Stimulated activated CD4-positive, alpha-beta T cell treated with anti-CD3 and anti-CD28 coated beads, Interleukin-4, amount 100 ng/mL, for 4 hours (primary cell): ENCODE measurements at places on chromosomes 6 and 20.
A peak's percentile ranks its signal among the peaks of the same experiment; 100 is the strongest.

DNA sequence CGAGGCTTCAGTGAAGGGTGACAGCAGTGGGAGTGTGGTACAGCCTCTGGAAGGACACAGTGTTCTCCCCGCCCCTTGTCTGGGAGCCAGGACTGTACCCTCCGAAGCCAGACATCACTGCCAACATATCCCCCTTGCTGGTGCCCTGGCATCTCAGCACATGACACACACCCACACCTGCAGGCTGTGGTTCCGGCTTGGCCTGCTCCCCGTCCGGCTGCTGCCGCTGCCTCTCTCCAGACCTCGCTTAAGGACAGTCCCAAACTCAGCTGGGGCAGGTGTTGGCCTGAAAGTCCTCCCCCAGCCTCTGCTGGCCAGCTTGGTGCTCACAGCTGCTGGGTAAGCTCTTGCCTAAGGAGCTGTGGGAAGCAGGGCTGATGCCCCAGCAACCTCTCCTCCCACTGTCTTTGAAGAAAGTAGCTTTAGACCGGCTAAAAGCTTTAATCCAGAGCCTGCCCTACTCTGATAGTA lies 7.0 kb downstream of the EMILIN3 start:
- no peak for DNase-seq

GRCh38 chr20:20304942-20305341 lies 63.0 kb upstream of the INSM1 start:
- no peak for DNase-seq

- DNase-seq = no peak
Observed at GRCh38 chr6:16949716-16950115, 152.1 kb upstream of the STMND1 start.

GRCh38 chr6:135159531-135159930 lies 21.6 kb upstream of the MYB start:
- DNase-seq = no peak

DNA sequence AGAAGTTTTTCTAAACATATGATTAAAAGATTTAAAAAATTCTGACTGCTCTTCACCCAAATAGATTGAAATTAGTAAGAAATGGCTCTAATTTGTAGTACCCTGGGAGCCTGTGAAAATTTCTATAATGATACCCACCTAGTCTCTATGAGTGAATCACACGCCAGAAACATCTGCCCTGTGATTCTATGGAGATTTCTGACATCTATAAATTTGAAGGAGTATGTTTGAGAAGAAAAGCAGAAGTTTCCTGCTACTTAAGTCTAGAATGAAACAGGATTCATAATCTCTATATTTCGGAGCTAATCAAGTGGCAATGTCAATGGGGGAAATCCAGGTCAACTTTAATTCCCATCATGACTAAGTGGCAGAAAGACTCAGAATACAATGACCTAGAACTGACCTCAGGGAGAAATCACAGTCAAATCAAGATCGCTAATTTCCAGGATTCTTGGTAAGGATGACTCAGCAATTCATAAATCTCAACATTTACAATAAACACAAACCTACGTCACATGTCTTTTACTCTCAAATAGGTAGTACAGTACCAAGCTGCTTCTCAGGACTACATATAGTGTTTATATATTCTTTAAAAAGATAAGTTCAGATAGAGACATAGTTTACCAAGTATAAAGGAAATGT lies 186.2 kb upstream of the TNFAIP3 start:
- DNase-seq = no peak

DNA sequence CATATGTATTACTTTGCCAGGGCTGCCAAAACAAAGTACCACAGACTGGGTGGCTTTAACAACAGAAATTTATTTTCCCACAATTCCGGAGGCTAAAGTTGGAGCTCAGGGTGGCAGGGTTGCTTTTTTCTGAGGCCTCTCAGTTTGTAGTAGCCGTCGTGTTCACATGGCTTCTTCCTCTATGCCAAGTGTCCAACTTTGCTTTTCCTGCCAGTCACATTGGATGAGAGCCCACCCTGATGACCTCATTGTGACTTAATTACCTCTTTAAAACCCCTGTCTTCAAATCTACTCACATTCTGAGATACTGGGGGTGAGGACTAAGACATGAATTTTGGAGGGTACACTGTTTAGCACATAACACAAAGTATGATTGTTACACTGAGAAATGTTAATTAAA lies 9.9 kb upstream of the ECT2L start:
- no peak for DNase-seq

GRCh38 chr6:43635387-43636307 lies at the start of gene MAD2L1BP:
TSS of gene MAD2L1BP (plus strand) at chr6:43635840. CDS start at chr6:43635876, 36 bp downstream.
- peak; percentile 87 for DNase-seq

DNA sequence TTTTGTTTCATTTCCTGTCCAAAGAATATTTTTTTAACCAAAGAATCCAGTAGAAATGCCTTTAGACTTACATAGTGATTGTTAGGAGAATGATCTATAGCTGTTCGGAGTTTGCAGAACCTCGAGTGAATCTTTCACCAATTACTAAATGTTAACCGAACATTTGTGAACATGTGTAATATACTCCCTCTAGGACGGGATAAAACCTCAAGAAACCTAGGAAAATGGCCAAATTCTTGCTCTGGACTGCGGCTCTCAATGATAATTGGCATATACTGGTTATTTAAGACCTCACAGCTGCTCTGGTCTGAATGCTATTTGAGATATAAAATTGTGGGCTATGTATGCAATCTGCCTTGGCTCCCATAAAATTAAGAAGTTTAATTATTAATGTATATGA lies 137.1 kb downstream of the PACRG start:
- no peak for DNase-seq

GRCh38 chr6:86756640-86757229 lies 180.6 kb upstream of the HTR1E start:
- no peak for DNase-seq

GRCh38 chr6:145267076-145267867 lies 468.0 kb downstream of the EPM2A start:
- no peak for DNase-seq

GRCh38 chr6:111672761-111673450 lies 67.2 kb upstream of the TRAF3IP2 start:
- no peak for DNase-seq
